ENCODE measurements at places on chromosomes 1 and 21.

- no peak for DNase-seq
These were observed 344.6 kb downstream of the RYR2 start for GRCh38 chr1:237386362-237387143.

DNA sequence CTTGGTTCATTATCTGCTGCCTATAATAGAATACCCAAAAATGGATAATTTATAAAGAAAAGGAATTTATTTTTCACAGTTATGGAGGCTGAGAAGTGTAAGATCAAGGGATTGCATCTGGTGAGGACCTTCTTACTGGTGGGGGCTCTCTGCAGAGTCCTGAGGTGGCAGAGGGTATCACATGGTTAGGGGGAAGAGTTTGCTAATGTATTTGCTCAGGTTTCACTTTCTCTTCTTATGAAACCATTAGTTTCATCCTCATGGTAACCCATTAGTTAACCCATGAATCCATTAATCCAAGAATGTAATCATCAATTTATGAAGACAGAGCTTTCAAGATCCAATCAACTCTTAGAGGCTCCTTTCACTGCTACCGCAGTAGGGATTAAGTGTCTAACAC lies 120.6 kb downstream of the DNM3 start:
- DNase-seq = no peak

DNA sequence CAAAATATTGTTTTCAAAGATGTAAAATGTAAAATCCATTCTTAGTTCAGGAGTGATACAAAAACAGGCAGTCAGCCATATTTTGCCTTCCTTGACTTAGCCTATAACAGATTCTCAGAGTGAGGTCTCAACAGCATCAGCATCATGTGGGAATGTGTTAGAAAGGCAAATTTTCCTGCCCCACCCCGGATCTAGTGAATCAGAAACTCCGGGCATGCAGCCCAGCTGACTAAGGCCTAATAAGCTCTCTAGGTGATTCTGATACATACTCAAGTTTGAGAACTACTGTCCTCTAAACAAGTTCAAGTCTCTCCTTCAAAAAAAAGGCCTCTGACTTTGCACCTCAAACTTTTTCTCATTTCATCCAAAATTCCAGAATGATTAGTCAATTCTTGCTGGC lies 46.9 kb upstream of the PRRC2C start:
- no peak for DNase-seq

GRCh38 chr21:36203603-36203889 lies 46.9 kb downstream of the DOP1B start:
- no peak for DNase-seq

- DNase-seq = no peak
These were observed 31.3 kb downstream of the MAN1C1 start for GRCh38 chr1:25647863-25648262.

DNA sequence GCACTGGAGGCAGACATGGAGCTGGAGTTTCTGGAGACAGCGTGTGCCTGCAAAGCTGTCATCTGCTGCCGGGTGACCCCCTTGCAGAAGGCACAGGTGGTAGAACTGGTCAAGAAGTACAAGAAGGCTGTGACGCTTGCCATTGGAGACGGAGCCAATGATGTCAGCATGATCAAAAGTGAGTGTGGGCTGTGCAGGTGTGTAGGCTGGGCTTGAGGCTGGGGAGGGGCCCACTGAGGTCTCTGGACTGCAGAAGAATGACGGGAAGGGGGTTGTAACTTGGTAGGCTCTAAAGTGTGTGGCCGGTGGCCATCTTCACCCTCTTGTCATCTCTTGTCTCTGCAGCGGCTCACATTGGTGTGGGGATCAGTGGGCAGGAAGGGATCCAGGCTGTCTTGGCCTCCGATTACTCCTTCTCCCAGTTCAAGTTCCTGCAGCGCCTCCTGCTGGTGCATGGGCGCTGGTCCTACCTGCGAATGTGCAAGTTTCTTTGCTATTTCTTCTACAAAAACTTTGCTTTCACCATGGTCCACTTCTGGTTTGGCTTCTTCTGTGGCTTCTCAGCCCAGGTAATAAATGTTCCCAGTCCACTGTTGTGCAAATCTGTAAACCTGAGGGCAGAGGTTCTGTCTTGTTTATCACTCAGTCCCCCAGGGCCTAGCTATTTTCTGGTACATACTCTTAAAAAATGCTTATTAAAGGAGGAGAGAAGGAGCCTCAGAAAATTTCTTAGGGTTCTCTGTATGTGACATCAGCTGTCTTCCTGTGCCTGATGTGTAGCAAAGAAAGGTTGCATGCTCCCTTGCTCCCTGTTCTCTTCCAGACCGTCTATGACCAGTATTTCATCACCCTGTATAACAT lies 19.9 kb downstream of the ATP8B2 start:
- DNase-seq = peak; percentile 53

GRCh38 chr1:162674034-162674608 lies 41.9 kb downstream of the DDR2 start:
- no peak for DNase-seq

DNA sequence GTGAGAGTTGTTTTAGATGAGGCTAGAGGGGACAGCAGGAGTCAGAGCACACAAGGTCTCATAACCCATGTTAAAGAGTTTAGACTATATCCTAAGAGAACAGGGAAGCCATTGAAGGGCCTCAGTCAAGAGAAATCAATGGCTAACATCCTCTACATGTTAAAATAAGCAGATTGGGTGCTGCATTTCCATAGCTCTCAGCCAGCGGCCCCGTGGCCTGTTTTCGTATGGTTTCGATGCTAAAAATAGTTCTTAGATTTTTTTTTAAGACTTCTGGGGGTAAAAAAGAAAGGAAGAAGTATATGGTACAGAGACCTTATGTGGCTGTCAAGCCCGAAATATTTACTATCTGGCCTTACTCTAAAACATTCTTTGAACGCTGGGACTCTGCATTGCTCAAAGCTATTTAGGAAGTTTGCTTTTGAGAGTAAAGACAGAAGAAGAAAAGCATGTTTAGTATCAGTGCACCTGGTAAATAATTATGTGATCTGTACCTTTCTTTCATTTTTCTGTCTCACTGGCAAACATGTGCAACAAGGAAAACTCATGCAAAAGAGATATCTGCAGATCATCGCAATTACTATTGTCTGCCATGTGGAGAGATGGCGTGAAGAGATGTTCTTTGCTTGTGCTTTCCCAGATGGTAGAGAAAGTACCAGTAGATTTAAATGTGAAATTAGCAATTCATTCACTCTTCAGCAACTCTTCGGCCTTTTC lies 8.4 kb downstream of the PDIK1L start:
- no peak for DNase-seq

DNA sequence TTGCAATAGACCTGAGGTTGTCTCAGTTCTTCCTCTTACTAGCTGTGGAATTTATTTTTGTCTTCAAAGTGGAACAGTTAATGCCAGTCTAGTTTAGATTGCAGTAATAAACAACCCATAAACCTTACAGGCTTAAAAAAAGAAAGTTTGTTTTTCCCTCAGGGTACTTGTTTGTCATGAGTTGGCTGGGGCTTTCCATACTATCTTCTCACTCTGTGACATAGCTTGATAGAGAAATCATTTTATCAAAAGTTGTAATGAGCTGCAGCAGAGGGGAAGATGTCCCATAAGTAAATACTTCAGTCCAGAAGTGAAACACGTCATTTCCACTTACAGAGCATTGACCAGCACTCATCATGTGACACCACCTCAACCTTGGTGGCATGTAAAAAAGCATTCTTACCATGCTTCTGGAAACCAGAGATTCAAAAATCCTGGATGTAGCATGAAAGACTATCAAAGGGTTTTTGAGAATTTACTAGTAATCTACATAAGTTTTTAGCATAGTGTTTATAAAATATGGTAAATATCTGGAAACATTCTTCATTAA lies 62.8 kb upstream of the COL11A1 start:
- DNase-seq = no peak

GRCh38 chr21:30717105-30717504 lies 1.5 kb downstream of the KRTAP21-3 start:
- DNase-seq = no peak

DNA sequence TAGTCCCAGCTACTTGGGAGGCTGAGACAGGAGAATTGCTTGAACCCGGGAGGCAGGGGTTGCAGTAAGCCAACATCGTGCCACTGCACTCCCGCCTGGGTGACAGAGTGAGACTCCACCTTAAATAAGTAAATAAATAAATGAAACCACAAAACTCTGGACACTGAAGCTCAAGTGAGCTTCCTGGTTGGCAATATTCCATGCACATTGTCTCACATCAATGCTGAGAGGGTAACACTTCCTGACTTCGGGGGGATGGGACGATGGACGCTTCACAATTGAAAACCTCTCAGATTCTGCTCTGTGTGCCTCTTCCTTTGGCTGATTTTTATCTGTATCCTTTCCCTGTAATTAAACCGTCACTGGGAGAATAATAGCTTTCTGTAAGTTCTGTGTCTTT lies 70.0 kb upstream of the ZNF644 start:
- no peak for DNase-seq

GRCh38 chr21:26845759-26846035 lies 488 bp upstream of the ADAMTS1 start:
- DNase-seq = no peak

DNA sequence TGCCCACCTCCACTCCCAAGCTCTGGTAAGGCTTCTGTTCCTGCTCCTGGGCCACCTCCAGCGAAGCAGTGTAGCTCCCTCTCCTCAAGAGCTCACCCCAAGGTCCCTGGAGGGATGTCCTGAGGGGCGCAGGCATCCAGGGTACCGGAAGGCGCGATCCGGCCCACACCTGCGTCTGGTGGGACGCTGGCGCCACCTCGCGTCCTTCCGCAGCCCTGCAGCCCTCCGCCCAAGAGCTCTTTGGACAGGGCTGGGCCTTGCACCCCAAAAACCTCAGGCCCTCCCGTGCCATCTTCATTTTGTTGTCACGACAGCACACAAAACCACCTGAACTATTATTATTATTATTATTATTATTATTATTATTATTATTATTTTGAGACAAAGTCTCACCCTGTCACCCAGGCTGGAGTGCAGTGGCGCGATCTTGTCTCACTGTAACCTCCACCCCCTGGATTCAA lies 49.2 kb upstream of the PAX7 start:
- DNase-seq = no peak

GRCh38 chr1:243926803-243927245 lies 76.8 kb upstream of the AKT3 start:
- DNase-seq = no peak

- no peak for DNase-seq
These were observed 32.1 kb downstream of the FAM151A start for GRCh38 chr1:54591127-54591756.

GRCh38 chr1:176066709-176067108 lies 140.4 kb downstream of the COP1 start:
- no peak for DNase-seq

DNA sequence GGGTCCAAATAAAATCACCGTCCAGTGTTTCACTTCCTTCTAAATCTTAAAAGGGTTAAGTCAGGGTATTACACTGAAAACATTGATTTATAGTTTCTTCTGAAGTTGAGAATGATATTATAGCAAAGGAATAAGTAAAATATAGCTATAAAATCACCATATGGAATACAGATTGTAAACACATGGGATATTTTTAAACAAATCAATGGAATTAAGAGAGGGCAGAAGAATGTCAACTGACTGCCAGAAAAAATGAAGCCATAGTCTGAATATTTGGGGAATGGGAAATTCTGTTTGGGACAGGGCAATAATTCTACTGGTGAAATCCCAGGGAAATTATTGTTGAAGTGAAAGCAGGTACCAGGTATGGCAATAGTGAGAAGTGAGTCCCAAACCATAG lies 664.6 kb downstream of the NCAM2 start:
- DNase-seq = no peak

GRCh38 chr1:40310129-40310461 lies 7.0 kb downstream of the COL9A2 start:
- no peak for DNase-seq

GRCh38 chr1:186983327-186983726 lies 154.6 kb downstream of the PLA2G4A start:
- no peak for DNase-seq

- peak; percentile 67 for DNase-seq
These were observed 568 bp upstream of the SKI start for GRCh38 chr1:2227346-2228156.

GRCh38 chr1:230701895-230702768 lies 11.8 kb downstream of the AGT start:
- DNase-seq = no peak

DNA sequence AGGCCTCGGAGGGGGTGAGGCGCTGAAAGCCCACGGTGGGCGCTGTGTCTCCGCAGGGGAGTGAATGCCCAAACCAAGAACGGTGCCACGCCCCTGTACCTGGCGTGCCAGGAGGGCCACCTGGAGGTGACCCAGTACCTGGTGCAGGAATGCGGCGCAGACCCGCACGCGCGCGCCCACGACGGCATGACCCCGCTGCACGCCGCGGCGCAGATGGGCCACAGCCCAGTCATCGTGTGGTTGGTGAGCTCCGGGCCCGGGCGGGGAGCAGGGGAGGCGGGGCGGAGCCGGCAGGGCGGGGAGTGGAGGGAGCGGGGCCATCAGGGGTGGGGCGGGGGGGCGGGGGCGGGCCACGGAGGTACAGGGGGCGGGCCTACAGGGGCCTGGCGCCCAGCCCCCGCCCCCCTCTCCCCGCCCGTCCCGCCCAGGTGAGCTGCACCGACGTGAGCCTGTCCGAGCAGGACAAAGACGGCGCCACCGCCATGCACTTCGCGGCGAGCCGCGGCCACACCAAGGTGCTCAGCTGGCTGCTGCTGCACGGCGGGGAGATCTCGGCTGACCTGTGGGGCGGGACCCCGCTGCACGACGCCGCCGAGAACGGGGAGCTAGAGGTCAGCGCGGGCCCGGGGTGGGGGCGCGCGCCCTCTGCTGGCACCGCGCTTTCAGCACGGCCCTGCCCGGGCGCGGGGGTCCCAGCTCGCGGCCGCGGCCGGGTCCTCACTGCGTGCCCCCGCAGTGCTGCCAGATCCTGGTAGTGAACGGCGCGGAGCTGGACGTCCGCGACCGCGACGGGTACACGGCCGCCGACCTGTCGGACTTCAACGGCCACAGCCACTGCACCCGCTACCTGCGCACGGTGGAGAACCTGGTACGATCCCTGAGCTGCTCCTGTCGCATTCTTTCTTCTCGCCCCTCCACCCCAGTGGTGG lies 15.9 kb downstream of the ESPN start:
- no peak for DNase-seq

- DNase-seq = no peak
These were observed 508.3 kb upstream of the PKN2 start for GRCh38 chr1:88175631-88176226.

DNA sequence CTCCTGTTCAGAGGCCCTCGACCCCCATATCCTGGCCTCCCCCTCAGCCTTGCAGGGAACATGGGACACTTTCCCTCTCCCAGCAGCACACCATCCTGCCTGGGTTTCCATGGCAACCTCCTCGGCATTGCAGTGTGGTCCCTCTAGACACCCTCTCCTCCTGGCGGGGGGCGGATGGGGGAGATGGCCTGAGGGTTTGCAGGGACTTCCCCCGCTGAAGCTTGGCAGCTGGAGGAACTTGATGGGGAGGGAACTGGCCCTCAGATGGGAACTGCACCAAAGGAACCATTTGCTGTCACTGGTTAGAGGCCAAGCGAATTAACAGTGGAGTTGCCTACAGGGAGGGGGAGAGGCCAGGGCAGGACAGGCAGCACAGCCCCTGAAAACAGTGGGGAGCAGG lies 28.7 kb downstream of the RIMS3 start:
- DNase-seq = no peak

DNA sequence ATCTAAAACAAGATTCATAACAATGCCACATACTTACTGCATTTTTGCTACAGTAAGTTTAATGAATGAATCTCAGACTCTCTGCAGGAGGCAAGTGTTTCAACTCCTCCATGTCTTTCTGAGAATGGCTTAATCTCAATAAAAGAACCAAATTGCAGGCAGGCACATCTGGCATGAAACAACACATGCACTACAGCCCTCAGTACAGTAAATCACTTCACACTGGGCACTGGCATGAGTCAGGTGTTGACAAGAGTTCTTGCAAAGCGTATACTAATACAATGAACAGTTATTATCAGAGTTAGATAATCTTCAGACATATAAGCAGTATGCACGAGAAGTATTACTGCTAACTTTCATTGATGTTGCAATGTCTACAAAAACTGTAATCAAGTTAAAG lies 1386.8 kb downstream of the MRPL39 start:
- no peak for DNase-seq
